Karpas-422 (cell line): ENCODE measurements at places on chromosomes 11 and 22.
A peak's percentile ranks its signal among the peaks of the same experiment; 100 is the strongest.

DNA sequence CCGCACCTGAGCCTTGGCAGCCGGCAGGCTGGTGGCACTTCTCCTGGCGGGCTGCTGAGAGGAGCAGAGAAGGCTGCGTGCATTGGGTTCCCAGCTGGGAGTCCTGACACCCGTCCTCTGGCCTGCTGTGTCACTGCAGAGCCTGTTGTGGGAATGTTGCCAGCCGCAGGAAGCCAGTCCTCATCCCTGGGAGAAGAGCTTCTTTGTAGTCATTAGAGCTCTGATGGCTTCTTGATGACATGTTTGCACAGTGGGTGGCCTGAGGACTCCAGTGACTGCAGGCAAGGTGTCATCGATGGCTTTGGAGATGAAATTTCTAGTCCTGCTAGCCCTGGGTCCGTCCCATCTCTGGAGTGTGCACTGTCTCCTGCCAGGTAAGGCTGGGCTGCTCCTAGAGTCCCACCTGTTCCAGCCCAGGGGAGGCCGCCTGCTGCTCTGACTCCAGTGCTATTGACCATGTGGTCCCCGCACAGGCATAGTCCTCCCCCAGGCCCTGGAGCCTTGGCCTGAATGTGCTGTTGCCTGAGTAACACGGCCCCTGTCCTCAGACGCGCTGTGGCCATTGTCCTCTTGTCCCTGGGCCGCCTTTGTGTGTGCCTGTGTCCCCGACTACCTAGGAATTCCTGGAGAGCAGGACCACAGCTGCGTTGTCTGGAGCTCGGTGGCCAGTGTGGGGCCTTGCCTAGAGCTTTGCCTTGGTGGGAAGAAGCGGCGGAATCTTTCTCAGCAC lies 129.2 kb downstream of the CACNA1I start:
- DNase-seq = no peak

DNA sequence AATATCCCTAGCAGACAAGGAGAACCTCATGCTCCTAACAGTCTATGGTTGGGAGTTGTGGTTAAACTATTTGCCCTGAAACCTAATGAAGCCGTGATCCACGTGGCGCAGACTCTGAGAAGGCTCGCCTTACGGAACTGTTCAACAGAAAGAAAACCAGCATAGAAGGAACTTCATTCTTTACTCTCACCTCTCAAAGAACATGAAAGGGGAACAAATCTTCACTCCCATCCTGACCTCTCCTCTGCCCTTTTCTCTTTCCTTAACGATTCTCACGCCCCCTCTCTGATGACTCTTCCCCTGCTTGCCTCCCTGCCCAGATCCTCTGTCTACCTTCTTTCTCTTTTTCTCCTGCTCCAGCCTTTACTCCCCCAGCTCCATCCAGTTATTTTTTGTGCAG lies 54.2 kb downstream of the IRAG1 start:
- no peak for DNase-seq

DNA sequence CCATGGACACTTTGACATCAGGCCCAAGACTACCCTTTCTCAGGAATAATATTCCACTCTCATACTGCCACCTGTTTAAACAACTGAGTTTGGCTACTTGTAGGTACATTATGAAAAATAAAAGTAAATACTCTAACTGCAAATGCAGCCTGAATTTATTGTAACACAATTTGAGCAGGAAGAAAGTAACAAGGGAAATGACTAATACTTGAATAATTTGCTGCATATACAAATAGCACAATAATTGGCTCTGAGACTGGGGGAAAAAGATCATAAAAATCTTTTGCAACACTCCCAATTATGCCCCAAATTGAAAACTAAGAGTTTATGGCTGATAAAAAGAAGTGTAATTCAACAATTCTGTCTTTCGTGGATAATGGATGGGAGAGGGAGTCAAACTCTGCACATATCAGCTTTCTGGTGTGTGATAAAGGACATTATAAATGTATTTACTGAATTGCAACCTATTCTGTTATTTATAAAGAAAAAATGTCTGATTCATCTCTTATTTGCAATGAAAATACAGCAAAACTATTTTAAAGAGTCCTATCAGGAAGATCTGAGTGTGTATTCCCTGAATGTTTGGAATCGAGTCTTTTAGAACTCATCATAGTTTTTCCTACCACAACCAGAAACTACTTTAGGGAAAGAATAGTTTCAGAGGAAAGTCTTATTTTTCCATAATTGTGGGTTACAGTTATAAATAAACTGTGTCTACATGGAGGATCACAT lies 359.0 kb downstream of the JRKL start:
- no peak for DNase-seq

DNA sequence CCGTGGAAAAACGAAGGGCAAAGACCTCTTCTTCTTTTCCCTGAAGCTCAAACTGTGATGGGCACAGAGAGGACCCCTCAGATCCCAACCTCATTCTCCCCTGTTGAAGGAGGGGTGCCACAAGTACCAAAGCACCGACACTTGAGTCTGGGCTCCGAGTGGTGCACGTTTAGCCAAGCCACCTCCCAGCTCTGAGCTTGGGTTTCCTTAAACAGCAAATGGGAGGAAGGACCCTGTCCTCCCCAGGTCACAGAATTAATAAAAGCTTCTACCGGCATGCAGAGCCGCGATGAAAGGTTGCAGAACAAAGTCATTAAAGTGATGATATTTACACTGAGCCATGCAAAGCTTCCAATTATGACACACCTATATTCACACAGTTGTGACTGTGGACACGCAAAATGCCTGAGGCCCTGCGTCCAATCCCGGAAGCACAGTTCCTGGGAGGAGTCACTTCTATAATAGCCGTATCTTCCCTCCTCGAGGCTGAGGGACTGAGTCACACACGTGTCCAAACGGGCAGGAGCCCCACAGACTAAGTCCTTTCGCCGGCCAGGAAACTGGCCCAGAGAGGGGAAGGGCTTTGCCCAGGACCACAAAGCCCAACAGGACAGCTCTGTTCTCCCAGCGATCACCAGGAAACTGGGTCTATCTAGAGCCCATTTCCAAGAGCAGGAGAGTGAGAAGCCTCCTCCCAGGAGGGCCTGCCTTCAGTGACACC lies 922 bp upstream of the CSNK1E start:
- no peak for DNase-seq

GRCh38 chr11:8102296-8102915 lies 21.4 kb downstream of the TUB start:
- no peak for DNase-seq

DNA sequence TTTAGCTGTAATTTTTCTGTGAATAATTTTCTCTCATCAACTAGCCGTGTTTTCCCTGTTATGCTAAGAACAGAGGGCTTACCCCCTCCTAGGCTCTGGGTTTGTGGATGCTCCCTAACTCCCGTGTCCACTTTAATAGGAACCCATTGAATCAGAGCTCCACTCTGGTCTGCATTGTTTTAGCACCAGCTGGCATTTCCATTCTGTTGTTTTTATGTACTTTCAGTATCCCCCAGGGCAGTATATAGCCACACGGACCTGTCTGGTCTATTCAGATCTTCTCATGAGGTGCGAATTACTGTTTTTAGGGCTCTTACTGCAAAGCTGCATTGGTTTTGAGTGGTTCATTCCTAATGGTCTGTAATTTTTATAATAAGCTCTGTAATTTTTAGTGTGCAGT lies 16.0 kb downstream of the POLD3 start:
- DNase-seq = no peak

- DNase-seq = no peak
These were observed 191.1 kb upstream of the KIRREL3 start for GRCh38 chr11:127191689-127192088.

- peak; percentile 50 for DNase-seq
These were observed 584.9 kb upstream of the CCDC90B start for GRCh38 chr11:83871054-83871453.

- peak; percentile 51 for DNase-seq
These were observed 261.4 kb upstream of the ISX start for GRCh38 chr22:34804604-34805003.

- DNase-seq = no peak
These were observed 378.4 kb upstream of the CHORDC1 start for GRCh38 chr11:90601261-90601660.

- DNase-seq = no peak
These were observed 181.0 kb downstream of the TENM4 start for GRCh38 chr11:79259800-79260199.

GRCh38 chr11:3795131-3796001 lies 2.0 kb downstream of the NUP98 start:
- no peak for DNase-seq

DNA sequence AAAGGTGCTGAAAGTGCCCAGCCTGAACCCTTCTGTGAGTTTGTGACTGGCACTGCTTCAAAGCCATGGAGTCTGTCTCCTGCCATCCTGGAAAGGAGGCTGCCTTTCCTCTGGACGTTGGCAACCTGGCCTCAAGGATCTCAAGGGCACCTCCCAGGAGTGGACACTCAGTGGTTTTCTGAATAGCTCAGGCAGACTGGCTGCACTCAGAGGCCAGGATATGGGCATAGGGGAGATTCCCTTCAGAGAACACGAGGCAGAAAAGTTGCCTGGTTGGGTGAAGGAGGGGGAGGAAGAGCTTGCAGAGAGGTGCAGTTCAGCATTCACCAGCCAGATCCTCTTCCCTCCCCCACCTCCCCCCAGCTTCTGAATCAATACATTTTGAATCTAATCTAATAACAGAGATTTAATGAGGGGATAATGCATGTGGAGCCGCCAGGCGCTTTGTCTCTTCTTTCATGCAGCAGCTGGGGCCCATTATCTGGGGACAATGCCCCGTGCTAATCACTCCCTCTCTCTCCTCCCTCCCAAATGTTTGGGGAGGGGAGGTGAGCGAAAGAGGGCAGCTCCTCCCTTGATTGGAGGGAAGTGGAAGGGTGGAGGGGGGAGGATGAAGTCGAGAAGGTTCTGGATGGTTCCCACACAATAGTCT lies 17.7 kb downstream of the HTR3A start:
- DNase-seq = peak; percentile 45

- DNase-seq = no peak
These were observed 734 bp downstream of the ACR start for GRCh38 chr22:50738649-50739227.

GRCh38 chr22:22520020-22520656 lies at the start of gene ZNF280A:
ZNF280A (minus strand) TSS chr22:22520270; CDS start chr22:22515630, 4,640 bp downstream.
- DNase-seq = no peak

GRCh38 chr11:18233912-18234311 lies 2.7 kb downstream of the SAA4 start:
- DNase-seq = no peak

- DNase-seq = no peak
These were observed 64.4 kb upstream of the FGF3 start for GRCh38 chr11:69883292-69884255.

DNA sequence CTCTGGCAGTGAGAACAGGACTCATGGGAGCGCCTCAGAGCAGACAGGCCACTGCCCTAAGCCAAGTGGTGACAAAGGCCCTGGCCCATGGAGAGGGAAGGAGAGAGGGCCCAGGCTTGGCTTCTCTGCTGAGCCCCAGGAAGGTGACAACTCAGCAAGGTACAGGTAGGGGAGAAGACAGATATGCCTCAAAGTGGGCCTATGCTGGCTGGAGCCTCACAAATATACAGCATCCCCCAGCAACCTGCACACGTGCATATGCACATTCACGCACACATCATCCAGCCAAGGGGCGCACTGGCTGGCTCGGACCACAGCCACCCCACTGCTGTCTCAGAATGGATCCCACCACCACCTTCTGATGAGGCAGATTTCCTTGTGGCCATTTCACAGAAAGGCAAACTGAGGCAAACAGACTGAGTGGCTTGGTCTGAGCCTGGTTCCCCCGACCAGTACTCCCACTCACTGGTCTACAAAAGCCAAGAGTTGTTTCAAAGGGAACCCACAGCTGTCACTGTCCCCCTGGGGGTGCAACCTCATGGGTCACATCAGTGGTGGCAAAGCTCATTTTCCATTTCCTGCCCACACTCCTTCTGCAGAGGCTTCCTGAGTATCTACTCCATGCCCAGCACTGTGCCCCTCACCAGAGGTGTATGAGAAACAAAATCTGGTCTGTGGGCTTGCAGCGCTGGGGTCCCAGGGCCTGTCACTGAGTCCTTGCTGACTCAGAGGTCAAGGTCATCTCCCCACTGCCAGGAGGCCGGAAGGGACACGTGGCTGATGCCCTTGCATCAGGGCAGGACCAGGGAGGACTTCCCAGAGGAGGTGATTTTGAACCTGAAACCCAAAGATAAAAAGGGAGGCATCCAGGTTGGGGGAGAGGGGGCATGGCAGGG lies 67.3 kb upstream of the PRR5 start:
- DNase-seq = peak; percentile 21

GRCh38 chr11:104060004-104060794 lies 23.8 kb downstream of the DDI1 start:
- DNase-seq = peak; percentile 74

- no peak for DNase-seq
These were observed 560 bp downstream of the PHOX2A start for GRCh38 chr11:72243173-72244059.

DNA sequence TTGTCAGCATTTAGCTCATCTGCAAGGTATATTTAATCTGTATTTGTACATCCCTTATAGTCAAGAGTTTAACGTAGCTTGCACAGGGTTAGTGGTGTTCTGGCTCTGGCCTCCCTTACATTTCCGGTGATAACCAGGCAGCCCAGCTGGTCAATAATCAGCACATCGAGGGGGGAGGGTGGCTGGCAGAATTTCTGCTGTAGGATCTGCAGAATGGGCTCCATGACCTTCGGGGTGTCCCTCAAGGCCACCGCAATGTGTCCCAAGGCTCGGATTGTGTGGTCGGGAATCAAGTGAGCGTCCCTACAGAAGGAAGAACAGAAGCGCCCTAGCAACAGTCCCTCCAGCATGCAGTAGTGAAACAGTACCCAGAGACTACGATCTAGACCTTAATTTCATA lies 25.1 kb downstream of the SERPIND1 start:
- DNase-seq = no peak

- DNase-seq = no peak
These were observed 22.0 kb upstream of the ZC3H12C start for GRCh38 chr11:110071197-110071596.

DNA sequence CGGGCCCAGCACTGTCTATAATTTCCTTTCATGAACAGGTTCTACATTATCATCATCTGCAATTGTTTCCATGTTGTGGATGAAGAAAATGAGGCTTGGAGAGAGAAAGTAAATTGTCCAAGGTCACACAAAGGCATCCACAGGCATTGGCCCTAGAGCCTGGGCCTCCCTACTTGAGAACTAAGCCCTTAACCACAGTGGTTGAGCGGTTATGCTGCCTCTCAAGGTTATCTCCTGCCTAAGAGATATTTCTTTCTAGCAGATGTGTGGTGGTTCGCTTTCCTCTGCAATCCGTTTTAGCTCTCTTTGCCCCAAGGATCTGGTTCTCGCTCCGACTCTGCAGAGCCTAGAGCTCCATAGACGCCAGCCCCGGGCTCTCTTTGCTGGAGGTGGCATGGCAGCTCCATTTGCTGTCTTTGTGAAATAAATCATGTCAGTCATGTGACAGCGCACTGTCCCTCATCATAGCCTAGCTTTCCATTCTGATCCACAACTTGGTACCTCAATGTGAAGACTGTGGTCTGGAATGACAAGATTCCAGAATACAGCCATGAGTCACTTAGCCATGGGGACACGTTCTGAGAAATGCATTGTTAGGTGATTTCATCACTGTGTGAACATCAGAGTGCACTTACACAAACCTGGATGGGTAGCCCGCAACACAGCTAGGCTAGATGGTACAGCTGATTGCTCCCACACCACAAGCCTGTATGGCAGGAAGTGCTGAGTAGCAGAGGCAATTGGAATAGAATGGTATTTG lies 27.2 kb downstream of the RPS6KA4 start:
- no peak for DNase-seq
